ENCODE measurements at places on chromosomes 2 and 18.

DNA sequence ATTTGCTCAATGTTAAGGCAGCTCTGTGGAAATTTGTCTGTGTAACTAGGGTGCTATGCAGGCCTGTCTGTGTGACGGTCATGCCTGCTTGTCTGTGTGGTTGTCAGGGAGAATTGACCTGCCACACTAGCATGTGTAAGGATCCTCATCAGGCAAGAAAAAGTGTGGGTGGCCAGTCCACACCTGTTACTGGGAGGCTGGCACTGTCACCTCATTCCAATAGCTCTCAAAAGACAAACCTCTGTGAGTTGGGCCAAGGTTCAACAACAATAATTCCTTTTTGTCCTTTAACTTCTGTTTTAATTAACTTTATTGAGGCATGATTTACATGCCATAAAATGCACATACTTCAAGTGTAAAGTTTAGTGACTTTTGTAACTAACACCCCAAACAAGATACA is 4.2 kb upstream of the MARCO start:
- DNase-seq = no peak

- DNase-seq = no peak
Measured at GRCh38 chr2:188316791-188317423, 25.2 kb downstream of the GULP1 start.

DNA sequence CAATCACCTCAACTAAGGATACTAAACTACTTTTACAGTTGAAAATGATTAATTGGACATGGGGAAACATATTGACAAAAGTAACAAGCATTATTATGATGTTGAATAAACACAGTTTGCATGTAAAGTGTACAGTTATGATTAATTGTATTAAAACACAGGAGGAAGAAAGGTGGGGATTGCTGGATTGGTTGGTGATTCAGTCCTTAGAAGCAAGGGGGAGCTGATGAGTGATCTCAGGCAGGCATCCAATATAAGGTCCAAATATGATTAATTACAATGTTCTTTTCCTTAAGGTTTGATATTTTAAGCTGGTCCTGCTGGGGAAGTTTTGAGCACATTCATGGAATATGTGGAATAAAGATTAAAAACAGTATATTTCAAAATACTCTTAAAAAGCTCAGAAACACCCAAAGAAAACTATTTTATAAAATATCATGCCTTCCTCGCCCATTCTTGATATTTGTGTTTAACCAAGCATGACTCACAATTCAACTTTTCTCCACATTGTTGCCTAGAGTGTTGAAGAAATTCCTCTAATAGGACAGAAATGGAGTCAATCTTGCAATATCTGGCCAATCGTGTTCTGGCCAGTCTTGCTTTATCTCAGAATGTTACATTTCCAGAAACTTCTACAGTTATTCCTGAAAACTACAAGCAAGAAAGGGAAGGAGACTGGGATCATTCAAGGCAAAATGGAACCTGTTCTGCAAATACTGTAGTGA is 268.2 kb downstream of the RPIA start:
- DNase-seq = no peak

DNA sequence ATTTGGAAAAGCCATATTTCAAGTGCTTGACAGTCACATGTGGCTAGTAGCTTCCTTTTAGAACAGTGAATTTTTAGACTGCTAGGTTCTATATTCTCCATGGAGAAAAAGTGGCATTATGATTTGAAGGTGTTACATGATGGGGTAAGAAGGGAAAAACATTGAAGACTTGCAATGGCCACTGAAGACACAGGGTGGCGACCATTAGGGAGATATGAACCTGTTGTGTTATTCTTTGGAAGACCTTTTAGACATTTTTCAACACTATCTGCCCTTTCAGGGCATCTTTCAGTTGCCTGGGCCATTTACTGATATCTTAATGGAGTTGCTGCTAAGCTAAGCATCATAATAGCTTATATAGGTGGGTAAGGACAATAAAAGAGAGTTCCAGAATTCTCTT is 1387.2 kb downstream of the SUCLG1 start:
- DNase-seq = no peak

GRCh38 chr2:23871206-23871605 is 55.7 kb downstream of the ATAD2B start:
- no peak for DNase-seq

GRCh38 chr2:86512034-86512433 is 51.2 kb downstream of the CHMP3 start:
- DNase-seq = no peak

DNA sequence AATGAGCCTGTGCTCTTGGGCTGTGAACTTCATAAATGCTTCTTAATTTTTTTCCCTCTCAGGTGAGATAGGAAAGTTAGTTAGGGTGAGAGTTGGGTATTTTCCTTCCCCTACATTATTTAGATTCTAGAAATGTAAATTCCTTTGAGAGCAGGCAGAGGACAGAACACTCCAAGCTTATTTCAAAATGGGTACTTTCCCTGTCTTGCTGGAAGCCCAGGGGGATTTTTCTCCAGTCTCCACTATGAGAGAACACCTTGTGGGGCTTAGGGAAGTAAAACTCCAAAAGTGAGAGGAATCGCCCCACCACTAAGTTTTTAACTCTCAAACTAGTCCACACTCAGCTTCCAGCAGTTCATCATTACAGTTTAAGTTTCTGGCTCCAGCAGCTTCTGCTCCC is 253.2 kb upstream of the CTAGE1 start:
- no peak for DNase-seq

DNA sequence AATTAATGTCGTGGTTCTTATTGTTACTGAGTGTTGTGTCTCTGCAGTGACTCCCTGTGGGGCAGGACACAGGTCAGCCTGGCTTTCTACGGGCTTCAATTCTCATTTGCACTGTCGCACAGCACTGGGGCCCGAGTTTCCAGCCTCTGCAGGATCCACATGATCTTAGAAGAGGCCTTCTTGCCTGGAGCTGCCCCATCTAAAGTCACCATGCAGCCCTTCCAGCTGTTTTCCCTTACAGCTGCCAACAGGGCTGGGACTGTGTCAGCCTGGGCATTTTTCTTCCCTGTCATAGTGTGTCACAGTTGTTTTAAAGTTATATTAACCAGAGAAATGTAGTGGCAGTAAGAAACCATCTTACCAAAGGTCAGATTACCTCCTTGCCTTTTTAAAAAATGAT is 27.0 kb downstream of the FHL2 start:
- DNase-seq = no peak

DNA sequence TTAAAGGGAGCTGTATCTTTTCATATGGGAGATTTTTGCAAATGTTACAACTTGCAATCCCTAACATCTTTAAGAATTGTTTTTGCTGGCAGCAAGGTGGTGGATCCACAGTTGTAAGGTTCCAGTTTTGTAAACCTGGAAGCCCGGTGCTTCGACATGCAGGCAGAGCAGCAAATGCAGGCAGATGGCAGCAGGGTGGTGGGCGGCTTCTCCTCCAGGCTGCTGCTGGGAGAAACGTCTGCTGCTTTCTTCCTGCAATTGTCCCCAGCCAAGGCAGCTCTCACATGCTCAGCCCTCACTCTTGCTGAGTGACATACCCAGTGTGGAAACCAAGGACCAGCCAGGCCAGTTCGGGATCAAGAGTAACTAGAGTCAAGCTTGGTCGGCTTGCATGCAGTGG is 166.0 kb downstream of the SEPTIN10 start:
- DNase-seq = no peak

DNA sequence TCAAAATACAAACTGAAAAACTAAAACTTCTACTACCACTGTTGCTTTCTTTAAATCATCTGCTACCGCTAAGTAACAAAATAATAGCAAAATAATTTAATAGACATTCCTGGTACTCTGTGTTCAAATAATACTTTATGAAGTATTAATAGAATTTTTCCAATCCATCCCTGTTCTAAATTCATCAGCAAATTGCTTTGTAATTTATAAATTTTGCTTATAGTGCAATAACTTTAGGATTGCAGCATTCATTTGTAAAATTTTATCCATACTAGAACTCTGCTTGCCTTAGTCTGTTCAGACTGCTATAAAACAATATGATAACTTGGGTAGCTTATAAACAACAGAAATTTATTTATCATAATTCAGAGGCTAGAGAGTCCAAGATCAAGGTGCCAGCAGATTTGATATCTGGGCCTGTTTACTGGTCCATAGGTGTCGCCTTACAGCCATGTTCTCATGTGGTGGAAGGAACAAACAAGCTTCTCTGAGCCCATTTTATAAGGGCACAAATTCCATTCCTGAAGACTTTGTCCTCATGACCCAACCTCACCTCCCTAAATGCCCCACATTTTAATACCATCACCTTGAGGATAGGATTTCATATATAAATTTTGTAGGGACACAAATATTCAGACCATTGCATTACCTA is 415.1 kb upstream of the MAP2 start:
- no peak for DNase-seq

All from stimulated activated CD8-positive, alpha-beta memory T cell treated with anti-CD3 and anti-CD28 coated beads, Interleukin-4, amount 100 ng/mL, for 4 hours (primary cell).